MCF 10A (cell line): ENCODE measurements at places on chromosomes 1 and 21. TPM values are rescaled to one million over a fixed set of nuclear protein-coding genes. Genes with fewer than 3 reads are reported as not detected.

Gene LAPTM5
- 15.9 and 21.6 TPM in 2 replicates for total RNA-seq

Gene SPATA17
- 4.5 and 11.0 TPM in 2 replicates for total RNA-seq

GRCh38 chr1:160797861-160798273, 1.9 kb downstream of the LY9 start:
- DNase-seq = peak; percentile 30

DNA sequence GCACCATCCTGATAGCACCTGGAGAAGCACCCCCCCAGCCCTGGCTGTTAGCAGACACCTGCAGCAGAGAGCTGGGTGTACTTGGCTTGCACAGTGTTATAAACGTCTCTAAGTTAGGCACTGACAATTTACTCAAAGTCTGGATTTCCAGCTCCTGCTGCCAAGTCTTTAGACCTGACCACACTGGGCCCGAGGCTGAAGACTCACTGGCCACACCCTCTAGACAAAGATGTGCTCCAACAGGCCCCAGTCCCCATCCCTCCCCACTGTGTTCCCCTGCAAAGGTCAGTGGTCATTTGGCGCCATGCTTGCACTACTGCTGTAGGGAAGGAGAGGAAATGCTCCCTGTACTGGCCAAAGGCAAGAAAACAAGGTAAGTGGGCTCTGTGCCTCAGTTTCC, 31.1 kb downstream of the PADI6 start:
- DNase-seq = peak; percentile 82

GRCh38 chr1:239823852-239824251, 267.8 kb upstream of the FMN2 start:
- DNase-seq = no peak

DNA sequence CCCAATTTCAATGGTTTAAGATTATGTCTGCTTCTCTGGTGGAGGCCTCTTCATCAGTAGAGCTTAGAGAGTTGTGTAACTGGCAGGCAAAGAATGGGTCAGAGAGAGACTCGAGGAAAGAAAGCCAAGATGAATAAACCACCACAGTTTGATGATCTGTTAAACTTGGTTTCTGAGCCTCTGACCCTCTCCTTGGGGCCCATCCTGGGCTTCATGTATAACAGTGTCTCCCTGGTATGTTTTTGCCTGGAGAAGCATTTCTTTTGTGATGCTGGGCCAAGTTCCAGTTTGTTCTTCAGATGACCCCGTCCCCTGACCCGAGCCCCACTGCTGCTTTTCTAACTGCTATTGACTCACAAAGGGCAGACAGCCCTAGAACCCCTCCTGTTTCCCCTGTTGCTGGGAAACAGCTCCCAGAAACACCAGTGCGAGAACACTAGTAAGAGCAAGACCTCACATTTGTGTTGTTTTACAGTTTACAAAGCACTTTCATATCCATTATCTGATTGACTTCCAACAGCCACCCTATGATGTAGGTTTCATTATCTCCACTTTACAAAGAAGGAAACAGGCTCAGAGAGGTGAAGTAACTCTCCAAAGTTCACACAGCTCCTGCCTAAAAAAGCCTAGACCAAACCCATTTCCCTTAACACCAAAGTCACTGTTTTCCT, 9.0 kb downstream of the CD2 start:
- no peak for DNase-seq

- peak; percentile 31 for DNase-seq
These were observed 881 bp downstream of the USP25 start for GRCh38 chr21:15730484-15731242.

DNA sequence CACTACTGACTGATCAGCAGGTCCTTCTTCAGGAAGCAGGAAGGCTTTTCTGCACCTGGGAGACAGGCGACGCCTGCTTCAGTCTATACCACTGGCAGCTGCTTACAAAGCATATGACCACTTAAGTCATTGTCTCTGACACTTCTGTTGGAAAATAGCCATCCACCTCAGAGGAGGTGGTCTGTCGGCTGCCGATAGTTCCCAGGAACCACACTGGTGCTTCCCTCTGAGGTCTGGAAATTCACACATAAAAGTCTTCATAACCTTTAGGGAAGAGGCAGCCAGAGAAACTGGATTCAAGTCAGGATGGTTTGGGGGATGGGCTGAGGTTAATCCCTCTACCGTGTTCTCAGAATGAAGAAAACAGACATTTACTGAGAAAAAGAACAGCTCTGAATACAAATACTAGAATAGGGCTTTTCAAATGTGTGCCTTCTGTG, 15.6 kb upstream of the SRP9 start:
- DNase-seq = no peak

DNA sequence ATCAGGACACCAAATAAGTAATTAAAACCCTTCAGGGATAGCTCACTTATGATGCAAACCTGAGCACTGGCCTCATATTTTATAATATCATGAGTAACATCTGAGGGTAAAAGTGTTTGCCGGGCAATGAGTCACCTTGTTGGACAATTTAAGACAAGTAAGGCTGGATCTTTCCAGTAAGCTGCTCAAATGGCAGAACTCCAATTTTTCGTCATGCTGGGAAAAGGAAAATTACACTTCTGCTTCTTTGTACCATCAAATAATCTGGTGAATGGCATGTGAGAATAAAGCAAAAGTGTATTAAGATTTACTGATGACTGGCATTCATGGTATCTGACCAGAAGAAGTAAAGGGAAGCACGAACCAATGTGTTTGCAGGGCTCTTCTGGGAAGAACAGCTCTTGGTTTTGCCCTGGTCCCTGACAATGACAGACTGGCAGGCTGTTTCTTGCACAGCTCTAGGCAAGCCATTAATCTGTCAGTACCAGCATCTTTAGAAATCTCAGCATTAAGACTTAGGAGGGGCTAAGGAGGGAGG, 392.2 kb downstream of the VAV3 start:
- DNase-seq = peak; percentile 95
